ENCODE measurements at places on chromosomes 7 and 10.

DNA sequence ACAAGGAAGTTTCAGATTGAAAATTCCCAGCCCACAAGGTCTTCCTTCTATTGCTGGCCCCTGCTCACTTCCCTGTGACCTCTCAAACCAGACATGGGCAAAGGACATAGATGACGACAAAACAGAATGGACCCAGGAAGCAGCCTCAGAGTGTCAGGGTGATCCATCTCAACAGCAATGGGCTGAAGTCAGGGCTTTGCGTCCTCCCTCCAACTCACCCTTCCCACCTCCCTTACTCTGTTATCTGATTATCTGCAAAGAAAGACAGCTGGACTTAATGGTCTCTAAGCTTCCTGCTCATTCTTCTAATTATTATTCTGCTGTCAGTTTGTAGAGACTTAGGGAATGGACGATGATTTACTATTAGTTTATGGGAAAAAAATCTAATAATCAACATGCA, 115.9 kb downstream of the PIP4K2A start:
- DNase-seq: no peak

DNA sequence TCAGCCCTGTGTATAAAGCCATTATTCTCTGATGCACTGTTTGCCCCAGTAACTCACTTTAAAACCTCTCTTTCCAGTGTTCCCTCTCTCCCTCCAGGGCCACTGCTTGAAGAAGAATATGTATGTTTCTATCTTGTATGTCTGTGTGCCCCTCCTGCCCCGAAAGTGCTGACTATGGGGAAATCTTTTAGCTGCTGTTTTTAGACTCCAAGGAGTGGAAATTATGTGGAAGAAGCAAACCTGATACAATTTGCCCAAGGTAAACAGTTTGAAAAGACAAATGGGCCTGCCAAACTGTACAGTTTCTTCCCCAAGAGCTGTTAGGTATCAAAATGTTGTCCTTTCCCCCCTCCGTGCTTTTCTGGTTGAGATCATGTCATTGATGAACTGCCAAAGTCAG, 3.4 kb downstream of the ADRA2A start:
- DNase-seq: no peak

- DNase-seq: no peak
These were observed 144.6 kb downstream of the ST7 start for GRCh38 chr7:117097860-117098259.

GRCh38 chr7:8051373-8051772, 82.8 kb downstream of the GLCCI1 start:
- no peak for DNase-seq

GRCh38 chr7:90736968-90737939, 141.1 kb downstream of the CDK14 start:
- DNase-seq: no peak

DNA sequence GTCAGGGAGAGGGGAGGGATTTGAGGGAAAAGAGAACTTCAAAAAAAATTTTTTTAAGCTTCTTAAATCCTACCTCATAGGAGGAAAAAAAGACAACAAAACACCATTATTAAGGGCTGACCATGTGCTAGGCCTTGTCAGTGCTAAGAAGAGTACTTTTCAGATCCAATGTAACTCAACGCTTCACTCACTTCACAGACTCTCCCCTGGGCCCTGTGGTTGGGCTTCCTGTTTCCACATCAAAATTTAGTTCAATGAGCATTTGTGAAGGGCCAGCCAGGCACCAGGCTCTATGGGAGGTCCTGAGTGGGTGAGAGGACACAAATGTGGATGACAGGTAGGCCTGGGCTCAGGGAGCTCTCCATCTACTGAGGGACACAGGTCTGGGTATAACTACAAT, 249.8 kb downstream of the PTEN start:
- no peak for DNase-seq

DNA sequence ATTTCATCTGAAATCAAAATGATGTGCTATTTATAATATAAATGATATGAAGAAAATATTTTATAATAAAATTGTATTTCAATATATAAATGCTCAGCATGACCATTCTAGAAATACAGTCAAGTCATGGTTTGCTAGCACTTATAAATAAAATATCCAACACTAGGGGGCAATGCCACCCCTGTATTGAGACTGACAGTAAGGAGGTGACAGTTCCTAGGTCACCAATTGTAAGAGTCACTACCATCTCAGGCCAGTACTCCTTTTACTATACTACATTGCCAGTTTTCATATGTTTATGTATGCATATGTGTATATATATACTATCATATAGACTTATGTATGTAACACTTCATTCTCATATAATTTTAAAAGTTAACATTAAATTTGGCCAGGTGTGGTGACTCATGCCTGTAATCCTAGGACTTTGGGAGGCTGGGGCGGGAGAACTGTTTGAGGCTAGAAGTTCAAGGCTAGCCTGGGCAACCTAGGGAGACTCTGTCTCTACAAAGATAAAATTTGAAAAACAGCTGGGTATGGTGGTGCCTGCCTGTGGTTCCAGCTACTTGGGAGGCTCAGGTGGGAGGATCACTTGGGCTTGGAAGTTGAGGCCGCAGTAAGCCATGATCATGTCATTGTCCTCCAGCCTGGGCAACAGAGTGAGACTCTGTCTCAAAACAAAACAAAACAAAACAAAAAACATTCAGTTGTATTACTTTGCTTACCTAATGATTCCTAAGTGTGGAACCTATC, 2.4 kb upstream of the CNOT4 start:
- DNase-seq: peak; percentile 61

DNA sequence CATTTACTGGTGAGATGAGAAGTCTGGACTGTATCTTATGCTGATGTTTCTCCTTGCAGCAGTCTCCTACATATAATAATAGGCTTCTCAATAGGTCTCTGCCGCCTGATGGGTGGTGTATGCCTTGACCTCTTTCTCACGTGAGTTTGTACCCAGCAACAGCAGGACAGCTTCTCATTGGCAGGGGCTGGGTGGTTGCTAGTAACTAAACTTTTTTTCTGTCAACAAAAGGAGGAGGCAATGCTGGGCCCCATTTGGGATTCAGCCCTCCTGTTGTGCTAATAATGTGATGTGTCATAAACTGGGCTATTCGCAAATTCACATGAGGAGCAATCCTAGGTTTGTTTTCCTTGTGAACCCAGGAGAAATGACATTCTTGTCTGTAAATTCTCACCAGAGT, 533.6 kb downstream of the GATA3 start:
- DNase-seq: no peak

GRCh38 chr7:103660455-103661371, 214.7 kb upstream of the SLC26A5 start:
- no peak for DNase-seq
